NCI-H524 (cell line): ENCODE measurements at places on chromosomes 3 and 15.

- DNase-seq = peak; percentile 25
Observed at GRCh38 chr3:137692803-137693431, 71.2 kb upstream of the SOX14 start.

GRCh38 chr3:194389269-194389668, 9.8 kb downstream of the GP5 start:
- DNase-seq = no peak

DNA sequence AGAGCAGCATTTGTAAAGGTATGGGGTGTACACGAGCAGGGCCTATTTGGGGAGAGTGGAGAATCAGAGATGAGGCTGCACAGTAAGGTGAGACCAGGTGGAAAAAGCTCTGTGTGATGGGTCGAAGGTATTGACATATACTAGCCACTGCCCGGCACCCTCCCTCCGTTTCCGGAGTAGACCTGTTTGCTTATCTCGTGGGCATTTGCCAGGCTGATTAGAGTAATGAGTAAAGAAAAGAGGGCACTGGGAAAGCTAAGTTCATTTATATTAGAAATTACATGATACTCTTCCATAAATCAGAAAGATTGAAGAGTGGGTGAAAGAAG, 46.2 kb upstream of the ATG7 start:
- DNase-seq = no peak

GRCh38 chr3:194120789-194121770, 14.9 kb upstream of the HES1 start:
- no peak for DNase-seq

DNA sequence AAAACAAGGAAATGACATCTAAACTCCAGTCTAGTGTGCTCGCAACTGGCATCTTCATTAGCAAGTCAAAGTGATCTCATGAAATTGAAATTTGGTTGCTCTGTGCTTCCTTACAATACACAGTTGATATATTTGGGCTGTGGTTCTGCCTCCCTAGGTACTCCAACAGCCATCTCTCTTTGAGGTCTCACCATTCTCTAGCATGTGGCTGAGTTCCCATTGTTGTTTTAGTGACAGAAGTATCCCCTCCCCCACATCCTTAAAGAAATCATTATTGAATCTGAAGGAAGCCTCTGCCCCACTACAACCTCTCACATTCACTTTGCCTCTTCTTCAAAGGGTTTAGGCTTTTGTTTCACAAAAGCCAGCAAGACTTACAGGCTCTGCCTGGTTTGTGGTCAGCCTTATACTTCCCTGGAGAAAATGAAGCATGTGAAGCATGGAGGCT, 516.5 kb downstream of the NLGN1 start:
- DNase-seq = no peak

GRCh38 chr15:88833731-88834100, 30.5 kb downstream of the ACAN start:
- DNase-seq = no peak

DNA sequence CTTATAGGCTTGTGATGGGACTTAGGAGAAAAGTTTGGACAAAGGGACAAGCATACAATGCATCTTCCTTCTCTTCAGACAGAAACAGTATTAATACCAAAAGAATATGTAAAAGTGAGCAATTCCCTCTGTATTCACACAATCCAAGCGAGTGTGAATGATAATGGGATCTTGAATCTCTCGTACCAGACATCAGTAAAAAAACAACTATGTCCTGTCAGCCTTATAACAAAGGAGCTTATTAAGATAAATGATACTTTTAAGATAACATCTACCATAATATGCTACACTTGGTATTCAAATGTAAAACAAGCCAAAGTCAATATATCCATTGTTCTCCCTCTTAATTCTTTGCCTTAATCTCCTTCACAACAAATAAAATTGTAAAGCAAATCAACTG, 288.6 kb upstream of the CNTN6 start:
- no peak for DNase-seq

- no peak for DNase-seq
Observed at GRCh38 chr3:54642147-54642546, 285.7 kb downstream of the LRTM1 start.

DNA sequence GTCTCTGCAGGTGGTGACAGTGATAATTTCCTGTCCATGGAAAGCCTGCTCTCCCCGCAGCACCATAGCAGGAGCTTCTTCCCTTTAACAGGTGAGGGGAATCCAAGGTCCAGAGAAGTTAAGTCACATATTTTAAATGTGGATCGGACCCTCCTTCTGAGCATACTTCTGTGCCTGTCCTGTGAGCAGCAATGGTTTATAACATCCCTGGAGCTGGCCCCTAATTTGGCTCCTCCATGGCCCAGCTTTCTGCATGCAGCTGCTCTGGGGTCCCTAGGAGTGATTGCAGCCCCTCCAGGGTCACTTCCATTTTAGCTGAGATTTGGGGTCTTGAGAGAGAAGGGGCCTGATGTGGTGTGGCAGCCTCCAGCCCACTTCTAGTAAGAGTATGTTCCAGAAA, 127.8 kb downstream of the EEFSEC start:
- DNase-seq = no peak

- no peak for DNase-seq
Observed at GRCh38 chr15:90851114-90851513, 17.3 kb upstream of the FURIN start.

DNA sequence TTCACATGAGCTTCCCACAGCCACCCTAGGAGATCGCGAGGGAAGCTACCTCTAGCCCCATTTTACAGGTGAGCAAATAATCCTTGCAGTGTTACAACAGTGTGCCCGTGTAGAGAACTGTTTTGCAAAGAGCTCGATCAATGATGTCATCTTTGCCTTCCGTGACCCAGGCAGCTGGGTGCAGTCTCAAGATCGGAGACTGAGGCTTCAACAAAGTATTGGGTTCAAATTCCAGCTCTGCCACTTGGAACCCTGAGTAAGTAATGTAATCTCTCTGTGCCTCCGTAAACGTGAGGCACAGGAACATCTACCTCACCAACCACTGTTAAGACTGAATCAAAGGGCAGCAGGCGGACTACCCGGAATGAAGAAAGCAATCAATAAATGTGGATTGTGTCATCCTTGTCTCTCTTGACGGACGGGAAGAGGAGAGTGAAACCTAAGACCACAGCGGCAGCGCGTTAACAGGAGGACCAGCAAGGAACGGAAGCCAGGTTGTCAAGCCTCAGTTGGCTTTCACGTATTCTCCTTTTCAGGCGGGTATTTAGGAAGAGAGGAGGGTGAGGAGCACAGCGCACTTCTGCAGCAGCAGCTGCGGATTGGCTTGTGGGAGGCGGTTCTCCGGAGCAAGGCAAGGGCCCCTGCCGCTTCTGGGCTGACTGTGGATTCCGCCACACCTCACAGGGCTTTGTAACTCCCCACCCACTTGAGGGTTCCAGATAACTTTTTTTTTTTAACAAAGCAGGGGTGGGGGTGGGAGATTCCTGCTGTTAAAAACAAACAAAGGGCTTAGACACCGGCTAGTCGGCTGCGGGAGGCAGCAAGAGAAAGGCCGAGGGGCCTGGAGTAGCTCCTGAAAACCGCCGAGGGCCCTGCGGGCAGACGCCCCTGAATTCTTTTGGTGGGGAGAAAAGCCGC, 1.5 kb upstream of the SMAD3 start:
- no peak for DNase-seq

DNA sequence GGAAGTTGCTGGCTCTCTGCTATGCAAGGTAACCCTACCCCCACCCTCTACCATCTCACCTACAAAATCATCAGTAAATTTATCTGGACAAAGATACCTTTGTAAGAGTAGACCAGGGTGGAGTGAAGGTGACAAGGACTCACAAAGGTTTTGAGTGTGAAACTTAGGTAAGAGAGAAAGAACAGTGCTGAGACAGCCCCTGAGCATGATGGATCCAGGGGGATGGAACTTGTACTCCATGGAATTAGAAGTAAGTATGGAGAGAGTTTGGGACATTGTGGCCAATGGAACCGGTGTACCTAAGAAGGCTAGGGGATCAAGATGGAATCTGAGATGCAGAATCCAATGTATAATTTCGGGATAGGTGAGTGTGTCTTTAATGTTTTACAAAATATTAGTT, 153.0 kb upstream of the NSMCE3 start:
- no peak for DNase-seq

- DNase-seq = peak; percentile 77
Observed at GRCh38 chr15:31261266-31262142, 65.1 kb upstream of the KLF13 start.

GRCh38 chr3:146468234-146468633, 1.1 kb downstream of the PLSCR2 start:
- no peak for DNase-seq

GRCh38 chr3:52010431-52010830, 14.7 kb upstream of the RPL29 start:
- DNase-seq = peak; percentile 48

- no peak for DNase-seq
Observed at GRCh38 chr3:65642883-65643282, 395.8 kb downstream of the MAGI1 start.

DNA sequence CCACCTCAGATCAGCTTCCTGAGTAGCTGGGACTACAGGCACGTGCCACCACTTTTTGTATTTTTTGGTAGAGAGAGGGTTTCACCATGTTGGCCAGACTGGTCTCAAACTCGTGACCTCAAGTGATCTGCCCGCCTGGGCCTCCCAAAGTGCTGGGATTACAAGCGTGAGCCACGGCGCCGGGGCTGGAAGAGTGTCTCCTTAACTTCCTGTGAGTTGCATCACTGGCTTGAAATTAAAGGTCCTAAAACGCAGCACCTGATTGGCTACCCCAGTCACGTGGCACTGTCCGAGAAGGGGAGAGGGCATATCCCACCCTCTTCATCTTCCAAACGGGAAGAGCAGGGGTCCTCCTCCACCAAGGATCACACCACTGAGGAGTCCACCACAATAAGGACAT, 5.5 kb upstream of the FAM174B start:
- no peak for DNase-seq

- peak; percentile 62 for DNase-seq
Observed at GRCh38 chr3:125151442-125151817, 61.1 kb downstream of the SLC12A8 start.

DNA sequence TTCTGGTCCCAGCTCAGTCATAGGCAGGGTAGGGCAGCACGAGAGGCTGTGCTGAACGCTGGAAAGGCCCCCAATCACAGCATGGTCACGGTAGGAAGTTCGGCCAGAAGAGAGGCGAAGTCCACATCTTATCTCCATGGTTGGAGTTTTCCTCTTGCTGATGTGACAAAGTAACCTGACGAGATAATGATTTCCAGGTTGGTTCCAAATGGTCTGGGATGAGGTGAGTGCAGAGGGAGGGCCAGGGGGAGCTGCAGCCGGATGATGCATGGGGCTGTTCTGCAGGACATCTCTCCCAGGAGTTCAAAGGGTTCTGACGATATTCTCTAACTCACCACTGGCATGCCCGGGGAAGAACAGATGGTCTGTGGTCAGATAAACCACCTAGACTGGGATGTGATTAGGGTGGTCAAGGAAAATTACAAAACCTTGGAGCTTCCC, 83.2 kb upstream of the WNT5A start:
- DNase-seq = no peak

- DNase-seq = no peak
Observed at GRCh38 chr15:91067036-91067435, 33.0 kb upstream of the SV2B start.

DNA sequence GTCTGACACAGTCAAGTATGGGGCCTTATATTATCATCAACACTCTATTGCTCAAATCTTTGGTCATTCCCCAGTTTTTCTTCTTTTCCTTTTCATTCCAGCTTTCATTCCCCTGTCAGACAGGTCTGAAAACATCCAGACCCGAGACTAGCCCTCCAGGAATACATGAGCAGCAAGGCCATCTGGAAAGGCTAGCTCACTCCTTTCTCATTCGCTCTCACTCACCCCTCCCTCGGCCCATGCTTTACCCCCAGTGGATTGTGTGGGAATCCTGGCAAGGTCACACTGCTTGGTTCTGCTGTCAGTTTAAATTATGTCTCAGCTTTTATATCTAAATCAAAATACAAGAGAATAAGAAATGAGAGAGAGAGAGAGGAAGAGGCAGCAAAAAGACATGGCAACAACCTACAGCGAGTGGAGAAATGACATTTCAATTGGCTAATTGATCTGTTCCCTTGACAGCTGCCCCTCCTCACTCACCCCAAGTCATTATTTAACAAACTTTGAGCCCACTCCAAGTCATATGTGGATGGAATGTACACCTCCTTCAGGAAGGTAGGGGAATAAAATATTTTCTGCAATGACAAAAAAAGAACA, 962.2 kb downstream of the TUSC7 start:
- DNase-seq = peak; percentile 5

DNA sequence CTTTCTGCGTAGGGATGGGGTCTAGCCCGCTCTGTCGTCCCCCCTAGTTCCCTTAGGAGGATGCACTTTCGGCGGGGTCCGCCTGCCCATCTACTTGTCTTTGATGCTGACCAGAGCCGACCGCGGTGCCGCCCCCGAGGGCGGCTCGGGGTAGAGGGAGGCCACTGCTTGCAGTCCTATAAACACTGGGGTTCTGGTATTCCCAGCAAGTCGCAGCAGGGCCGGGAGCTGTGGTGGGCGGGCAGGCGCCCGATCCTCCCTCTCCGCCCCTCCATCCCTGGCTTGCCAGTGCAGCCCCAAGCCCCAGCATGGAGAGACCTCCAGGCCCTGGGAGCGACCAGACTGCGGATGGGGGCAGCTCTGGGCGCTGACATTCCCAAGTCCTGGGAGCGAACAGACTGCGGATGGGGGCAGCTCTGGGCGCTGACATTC, 830 bp downstream of the SEMA4B start:
- DNase-seq = no peak

DNA sequence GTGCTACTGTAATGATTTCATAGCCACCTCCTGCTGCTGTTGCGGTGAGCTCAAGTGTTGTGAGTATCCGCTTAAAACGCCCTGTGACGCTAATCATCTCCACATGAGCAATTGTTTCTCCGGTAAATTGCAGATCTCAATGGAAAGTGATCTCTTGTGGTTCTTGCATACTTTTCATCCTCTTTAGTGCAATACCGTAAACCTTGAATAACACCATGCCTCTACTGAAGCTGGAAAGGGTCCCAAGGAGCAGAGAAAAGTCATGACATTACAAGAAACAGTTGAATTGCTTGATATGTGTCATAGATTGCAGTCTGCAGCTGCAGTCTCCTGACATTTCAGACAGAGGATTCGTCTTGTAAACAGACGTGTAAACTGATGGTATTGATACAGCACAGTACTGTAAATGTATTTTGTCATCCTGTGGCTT, 6.0 kb upstream of the CEMIP start:
- no peak for DNase-seq

GRCh38 chr3:123696808-123697207, 112.0 kb upstream of the HACD2 start:
- DNase-seq = no peak

- DNase-seq = peak; percentile 51
Observed at GRCh38 chr3:186193534-186194450, 84.9 kb upstream of the ETV5 start.

DNA sequence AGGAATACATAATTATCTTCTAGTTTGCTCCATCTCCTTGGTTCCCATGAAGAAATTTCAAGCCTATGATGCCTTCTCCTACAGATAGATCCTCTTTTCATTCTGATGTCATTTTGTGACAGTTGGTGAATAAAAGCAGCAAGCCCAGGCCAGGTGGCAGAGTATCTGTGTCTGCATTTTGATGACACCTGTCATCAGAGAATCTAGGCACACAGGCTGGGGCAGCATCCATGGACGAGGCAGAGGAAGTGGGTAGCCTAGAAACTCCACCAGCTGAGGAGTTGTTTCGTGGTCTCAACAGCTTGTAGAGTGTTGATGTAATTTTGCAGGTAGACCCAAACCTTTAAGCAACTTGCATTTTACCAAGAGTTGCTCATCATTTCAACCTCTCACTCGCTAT, 269.8 kb downstream of the FEZF2 start:
- DNase-seq = no peak
